ENCODE measurements at places on chromosomes 7 and 10.

DNA sequence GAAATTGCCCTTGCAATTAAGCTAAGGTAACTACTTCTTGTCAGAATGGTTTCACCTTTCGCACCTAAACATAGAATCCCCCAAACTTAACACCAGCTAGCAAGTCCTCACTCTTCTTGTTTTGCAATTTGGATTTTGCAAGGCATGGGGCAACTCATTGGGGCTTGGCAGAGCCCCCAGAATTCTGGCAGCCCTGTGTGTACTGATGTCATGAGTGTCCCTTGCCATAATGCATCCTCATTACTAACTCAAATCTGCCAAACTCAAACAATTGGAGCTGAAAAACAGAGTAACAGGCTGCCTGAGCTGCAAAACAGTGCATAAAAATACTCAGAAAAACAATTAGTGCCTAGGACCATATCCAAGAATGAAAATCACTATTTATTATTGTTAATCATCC, 7.9 kb upstream of the XPNPEP1 start:
- DNase-seq = no peak

- no peak for DNase-seq
Measured at GRCh38 chr10:35015843-35016408, 74.2 kb downstream of the CUL2 start.

GRCh38 chr7:93402944-93403343, 170.8 kb downstream of the VPS50 start:
- DNase-seq = no peak

- DNase-seq = no peak
Measured at GRCh38 chr7:134287916-134288659, 28.6 kb downstream of the SLC35B4 start.

- peak; percentile 8 for DNase-seq
Measured at GRCh38 chr7:77415823-77416620, at the start of gene GSAP. Gene GSAP, minus strand, starts transcription at chr7:77416349. Its CDS starts 28 bp downstream, at chr7:77416321.

GRCh38 chr10:124325998-124326636, 92.6 kb downstream of the OAT start:
- DNase-seq = no peak
